ENCODE measurements at places on chromosomes 16 and 17.

- DNase-seq: peak; percentile 91
Measured at GRCh38 chr17:42677921-42678781, 1.4 kb upstream of the PLEKHH3 start.

DNA sequence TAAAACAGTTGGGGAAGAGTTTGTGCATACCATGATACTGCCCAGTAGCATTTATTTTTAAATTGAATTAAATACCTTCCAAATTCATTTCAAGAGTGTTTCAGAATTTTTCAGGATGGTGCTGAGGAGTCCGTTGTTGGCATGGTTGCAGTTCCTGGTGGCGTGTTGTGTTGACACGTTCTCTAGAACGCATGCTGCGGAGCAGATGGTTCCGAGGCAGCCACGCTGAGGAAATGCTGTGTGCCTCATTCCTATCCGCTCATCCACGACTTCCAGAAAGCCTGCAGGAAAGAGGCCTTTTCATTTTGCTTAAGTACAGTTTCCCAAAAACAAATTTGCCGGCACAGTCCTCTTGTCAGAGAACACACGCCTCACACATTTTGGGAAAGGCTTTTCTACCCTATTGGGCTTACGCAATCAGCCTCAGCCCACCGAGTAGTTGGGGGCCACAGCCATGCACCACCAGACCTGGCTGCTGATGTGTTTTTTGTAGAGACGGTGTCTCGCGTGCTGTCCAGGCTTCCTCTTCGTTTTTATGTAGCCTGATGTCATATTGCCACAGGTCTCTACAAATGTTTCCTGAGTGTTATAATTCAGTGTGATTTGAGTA is 32.1 kb upstream of the IL17C start:
- DNase-seq: no peak

GRCh38 chr16:839643-840408 is 39.3 kb upstream of the GNG13 start:
- DNase-seq: no peak

- no peak for DNase-seq
Measured at GRCh38 chr16:3948378-3948995, 68.0 kb upstream of the CREBBP start.

- DNase-seq: no peak
Measured at GRCh38 chr17:75758131-75758905, 6.7 kb downstream of the GALK1 start.

GRCh38 chr17:2800367-2800766 is 4.1 kb downstream of the RAP1GAP2 start:
- no peak for DNase-seq

GRCh38 chr17:36945140-36945539 is 3.6 kb upstream of the AATF start:
- no peak for DNase-seq

DNA sequence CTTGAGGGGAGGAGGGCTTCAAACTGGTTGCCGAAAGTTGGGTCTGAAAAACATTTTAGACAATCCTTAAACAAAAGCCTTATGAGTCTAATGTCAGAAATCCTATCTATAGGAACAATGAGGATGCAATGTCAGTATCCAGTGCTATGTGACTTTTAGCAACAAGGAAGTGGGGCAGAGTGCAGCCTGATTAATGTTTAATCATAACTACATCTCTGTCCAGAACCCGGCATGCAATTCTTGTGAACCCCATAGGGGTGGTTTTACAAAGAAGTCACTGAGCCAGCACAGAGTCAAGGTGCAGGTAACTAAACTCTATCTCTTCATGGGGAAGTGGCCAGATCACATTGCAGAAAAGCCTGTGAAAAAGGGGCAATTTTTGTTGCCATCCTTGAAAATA is 267.5 kb downstream of the HS3ST4 start:
- DNase-seq: no peak

- no peak for DNase-seq
Measured at GRCh38 chr16:49552313-49552928, 178.8 kb downstream of the C16orf78 start.

- DNase-seq: no peak
Measured at GRCh38 chr17:47966079-47966519, 4.8 kb upstream of the CDK5RAP3 start.

DNA sequence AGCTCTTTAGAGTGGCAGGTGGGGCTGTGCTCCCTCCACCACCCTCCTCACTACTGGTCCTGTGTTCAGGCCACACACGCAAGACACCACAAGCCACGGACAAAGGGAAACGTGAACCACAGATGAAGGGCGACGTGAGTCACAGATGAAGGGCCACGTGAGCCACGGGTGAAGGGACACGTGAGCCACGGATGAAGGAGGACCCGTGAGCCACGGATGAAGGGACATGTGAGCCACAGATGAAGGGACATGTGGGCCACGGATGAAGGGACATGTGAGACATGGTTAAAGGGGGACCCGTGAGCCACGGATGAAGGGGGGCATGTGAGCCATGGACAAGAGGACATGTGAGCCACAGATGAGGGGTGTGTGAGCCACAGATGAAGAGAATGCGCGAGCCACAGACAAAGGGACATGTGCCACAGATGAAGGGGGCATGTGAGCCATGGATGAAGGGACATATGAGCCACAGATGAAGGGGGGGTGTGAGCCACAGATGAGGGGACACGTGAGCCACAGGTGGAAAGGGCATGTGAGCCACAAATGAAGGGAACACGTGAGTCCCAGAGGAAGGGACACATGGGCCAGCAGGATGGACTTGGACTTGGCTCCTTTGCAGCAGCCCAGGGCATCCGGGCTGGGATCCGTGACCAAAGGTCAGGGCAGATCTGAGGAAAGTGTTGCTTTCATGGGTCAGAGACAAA is 15.6 kb downstream of the ZNF469 start:
- DNase-seq: no peak

- DNase-seq: no peak
Measured at GRCh38 chr17:44967907-44968224, 237 bp downstream of the C1QL1 start.

GRCh38 chr17:7262935-7263800 is 890 bp upstream of the CLDN7 start:
- DNase-seq: no peak

GRCh38 chr17:39667945-39668924 is at the start of gene PNMT:
Gene PNMT, plus strand, starts transcription at chr17:39668453. Its CDS starts 23 bp downstream, at chr17:39668476.
- DNase-seq: no peak

DNA sequence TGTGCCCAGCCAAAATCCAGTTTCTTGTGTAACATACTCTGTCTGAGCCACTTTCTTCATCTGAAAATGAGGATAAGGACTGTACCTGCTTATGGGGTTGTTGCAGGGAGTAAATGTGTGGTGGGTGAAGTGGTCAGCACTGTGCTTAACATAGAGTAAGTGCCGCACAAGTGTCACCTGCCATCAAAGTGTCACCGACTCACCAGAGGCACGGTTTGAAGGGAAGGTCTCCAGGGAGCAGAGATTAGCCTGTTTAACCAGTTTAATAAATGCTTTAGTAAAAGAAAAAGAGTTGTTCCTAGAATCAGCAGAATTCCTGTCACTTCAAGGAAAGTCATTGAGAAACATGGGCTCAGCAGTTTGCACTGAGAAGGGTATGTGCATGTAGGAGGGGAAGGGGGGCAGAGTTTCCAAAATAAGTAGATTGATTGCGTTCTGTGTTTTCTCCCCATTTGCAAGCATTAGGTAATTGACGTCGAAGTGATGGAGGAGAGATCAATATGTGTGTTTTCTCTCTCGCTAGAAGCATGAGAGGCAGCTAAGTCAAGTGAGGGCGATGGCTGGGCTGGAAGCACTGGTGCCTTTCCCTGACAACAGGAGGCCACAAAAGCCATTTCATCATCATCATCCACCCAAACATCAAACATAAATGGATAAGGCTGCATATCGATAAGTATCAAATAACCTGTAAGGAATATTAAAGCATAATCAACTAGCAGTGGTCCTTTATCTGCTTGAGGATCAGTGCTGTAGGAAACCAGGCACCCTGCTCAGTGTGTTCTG is 19.1 kb downstream of the FAM20A start:
- no peak for DNase-seq

- DNase-seq: no peak
Measured at GRCh38 chr16:53715023-53715384, 11.0 kb downstream of the FTO start.

DNA sequence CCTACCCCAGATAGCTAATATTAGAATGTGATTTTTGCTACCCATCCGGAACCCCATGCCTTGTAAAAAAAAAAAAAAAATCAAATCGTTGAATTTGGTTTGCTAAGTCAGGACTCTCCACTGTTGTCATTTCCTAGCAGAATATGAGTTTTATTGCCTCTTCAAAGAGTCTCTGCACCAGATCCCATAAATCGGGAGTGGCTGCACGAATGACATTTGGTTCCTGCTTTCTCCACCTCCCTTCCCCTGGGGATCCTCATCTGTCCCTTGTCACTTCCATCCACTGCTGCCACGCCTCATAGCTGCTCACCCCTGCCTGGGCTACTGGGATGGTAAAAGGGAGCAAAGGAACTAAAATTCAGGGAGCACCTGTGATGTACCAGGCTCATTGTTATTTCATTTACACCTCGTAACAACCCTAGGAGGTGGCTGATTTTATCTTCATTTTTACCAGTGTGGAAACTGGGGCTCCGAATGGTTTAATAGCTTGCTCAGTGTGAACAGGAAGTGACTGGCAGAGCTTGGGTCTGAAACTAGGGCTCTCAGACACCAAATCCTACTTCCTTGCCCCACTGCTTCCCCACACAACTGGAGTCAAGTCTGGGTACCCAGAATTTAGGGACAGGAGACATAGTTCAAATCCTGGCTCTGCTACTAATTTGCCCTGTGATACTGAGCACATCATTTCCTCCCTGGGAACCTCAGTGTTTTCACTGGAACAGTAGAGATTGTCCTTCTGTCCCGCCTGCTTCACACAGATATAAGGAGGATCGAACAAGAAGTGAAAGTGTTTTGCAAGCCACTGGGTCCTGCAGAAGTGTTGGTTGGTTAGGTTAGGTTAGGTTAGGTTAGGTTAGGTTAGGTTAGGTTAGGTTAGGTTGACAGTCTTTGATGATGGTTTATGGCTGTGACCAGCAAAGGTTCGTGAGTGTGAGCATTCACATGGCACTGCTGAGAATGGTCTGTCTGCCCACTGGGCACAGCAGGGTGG is 585 bp upstream of the KRT36 start:
- no peak for DNase-seq

DNA sequence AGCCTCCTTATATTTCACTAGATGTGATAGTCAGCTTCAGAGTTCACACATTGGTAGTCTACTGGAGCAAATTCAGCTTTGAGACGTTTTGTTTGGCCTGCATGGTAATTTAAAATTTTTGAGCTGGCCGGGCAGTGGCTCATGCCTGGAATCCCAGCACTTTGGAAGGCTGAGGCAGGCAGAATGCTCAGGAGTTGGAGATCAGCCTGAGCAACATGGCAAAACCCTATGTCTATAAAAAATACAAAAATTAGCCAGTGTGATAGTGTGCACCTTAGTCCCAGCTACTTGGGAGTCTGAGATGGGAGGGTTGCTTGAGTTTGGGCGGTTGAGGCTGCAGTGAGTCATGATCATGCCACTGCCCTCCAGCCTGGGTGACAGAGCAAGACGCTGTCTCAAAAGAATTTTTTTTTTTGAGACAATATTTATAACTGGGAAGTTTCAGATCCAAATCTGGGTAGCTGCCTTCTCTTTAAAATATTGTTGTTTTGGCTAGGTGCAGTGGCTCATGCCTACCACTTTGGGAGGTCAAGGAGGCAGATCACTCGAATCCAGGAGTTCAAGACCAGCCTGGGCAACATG is 4.8 kb upstream of the BLMH start:
- DNase-seq: no peak

DNA sequence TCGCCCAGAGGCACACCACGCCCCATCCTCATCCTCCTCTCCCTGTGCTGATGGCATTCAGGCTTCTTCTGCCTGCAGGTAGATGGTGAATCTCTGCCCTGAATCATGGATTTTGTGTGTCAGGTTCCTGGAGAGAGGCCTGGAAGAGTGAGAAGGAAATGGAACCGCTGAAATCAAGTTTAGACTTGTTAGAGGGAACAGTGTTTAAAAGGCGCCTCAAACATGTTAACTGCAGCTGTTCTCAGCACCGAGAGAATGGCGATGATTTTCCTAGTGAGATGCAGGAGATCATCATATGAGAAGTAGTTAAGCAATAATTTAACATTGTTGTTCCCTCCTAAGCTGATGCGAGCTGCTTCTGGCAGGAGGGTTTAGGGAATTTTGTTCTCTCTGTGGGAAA is 744.4 kb upstream of the EEF2KMT start:
- DNase-seq: no peak

- DNase-seq: no peak
Measured at GRCh38 chr16:60635548-60635947, 1400.7 kb downstream of the CDH8 start.

- DNase-seq: no peak
Measured at GRCh38 chr17:52178012-52178411, 19.5 kb upstream of the CA10 start.

DNA sequence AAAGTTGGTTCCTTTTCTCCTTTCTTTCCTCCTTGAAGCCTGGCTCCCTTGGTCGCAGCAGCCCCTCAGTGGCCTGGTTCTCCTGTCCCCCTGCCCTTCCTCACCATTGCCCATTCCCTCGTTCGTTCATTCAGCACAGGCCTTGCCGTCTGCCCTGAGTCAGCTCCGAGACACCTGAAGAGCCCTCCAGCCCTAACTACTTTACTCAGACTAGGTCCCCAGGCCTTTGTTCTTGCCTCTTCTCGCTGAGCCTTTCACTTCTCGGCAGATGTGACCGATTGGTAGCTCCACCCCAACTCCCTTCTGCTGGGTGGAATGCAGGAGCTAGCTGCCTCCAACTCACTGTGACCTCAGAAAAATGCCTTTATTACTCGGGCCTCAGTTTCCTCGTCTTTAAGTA is 7.0 kb upstream of the ADAM11 start:
- no peak for DNase-seq

- no peak for DNase-seq
Measured at GRCh38 chr17:29583324-29584248, 5.9 kb downstream of the GIT1 start.

- DNase-seq: no peak
Measured at GRCh38 chr17:2176499-2177169, 121.7 kb downstream of the HIC1 start.

- no peak for DNase-seq
Measured at GRCh38 chr16:72126429-72126765, 32.8 kb downstream of the DHX38 start.

DNA sequence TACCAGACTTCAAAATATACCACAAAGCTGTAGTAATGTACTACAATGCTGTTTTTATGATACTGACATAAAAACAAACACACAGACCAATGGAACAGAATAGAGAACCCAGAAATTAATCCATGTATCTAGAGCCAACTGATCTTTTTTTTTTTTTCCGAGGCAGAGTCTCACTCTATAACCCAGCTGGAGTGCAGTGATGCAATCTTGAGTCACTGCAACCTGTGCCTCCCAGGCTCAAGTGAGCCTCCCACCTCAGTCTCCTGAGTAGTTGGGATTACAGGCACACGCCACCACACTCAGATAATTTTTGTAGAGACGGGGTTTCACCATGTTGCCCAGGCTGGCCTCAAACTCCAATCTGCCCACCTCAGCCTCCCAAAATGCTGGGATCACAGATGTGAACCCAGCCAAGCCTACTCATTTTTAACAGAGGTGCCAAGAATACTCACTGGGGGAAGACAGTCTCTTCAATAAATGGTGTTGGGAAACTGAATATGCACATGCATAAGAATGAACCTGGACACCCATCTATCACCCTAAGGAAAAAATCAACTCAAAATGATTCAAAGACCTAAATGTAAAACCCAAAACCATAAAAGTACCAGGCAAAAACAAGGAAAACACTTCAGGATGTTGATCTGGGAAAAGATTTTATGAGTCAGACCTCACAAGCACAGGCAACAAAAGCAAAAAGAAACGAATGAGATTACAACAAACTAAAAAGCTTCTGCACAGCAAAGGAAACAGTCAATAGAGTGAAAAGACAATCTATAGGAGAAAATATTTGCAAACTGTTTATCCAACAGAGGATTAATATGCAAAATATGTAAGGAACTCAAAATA is 63.1 kb downstream of the STX8 start:
- no peak for DNase-seq

All from cardiac septum (tissue), 1 donor.